ENCODE measurements at places on chromosomes 2 and 18. TPM values are rescaled to one million over a fixed set of nuclear protein-coding genes. Genes with fewer than 3 reads are reported as not detected.

ADGRF3 gene
- under 0.01 TPM for total RNA-seq

CHPF gene
- 196 TPM for total RNA-seq

DCDC2C gene
- not detected for total RNA-seq

NTSR2 gene
- total RNA-seq = not detected

IL36G gene
- total RNA-seq = not detected

TOGARAM2 gene
- 0.43 TPM for total RNA-seq

HMSD gene
- 1.3 TPM for total RNA-seq

STPG4 gene
- 0.64 TPM for total RNA-seq

TTN gene
- total RNA-seq = under 0.01 TPM

TXNDC2 gene
- total RNA-seq = not detected

DES gene
- total RNA-seq = 35.8 TPM

- peak; percentile 12 for DNase-seq
Observed at GRCh38 chr2:206647985-206648384, 5.7 kb downstream of the FAM237A start.

DNA sequence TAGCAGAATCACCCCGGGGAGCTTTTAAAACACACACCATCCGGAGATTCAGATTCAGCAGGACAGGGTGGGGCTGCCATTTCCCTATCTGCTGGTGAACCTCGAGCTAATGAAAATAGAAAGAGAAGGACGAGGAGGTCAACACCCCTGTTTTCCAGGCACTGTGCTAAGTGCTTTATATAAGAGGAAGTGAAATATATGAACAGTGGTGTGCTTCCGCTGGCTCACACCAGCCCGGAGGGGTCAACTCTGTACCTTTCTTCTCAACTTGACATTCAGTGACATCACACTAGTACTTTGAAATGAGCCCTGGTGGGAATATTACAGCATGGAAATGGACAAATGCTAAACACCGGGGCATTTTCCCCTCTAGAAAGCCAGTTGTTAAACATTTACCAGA, 108.3 kb upstream of the LTBP1 start:
- DNase-seq = no peak

- DNase-seq = no peak
Observed at GRCh38 chr2:112640467-112640799, 5.3 kb upstream of the SLC20A1 start.

GRCh38 chr18:50819027-50819727, 639 bp downstream of the MRO start:
- peak; percentile 7 for DNase-seq

- no peak for DNase-seq
Observed at GRCh38 chr2:138476940-138477339, 24.6 kb upstream of the SPOPL start.

DNA sequence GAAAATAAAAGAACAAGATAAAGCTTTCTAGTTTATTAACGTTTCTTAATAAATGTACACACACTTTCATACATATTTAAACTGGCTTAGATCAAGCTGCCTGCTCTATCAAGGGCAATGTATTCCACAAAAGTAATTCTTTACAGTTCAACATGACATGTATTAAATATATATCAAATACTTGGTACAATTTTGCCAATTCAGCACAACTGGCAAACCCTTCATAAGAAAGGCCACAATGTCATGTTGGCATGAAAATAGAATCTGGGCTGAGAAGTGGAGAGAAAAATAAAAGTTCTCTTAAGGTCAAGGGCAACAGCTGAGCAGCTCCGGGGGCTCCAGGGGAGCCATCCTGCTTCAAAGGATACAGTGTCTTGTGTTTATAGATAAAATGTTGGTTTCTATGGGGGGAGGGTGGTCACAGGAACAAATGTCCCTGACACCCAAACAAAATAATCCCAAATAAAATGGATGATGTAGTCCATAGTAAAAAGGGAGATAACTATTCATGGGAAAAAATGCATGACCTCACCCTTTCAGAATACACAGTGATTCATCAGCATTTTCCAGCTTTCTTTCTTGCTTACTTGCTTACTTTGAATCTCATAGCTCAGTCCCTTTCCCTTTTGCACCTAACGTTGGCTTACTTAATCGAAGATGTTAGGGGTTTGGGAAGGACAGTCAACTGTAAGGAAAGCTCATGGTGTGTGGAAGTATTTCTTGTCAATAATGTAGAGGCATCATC, 494.9 kb downstream of the NYAP2 start:
- peak; percentile 67 for DNase-seq

GRCh38 chr2:113225263-113226259, 51.8 kb downstream of the PSD4 start:
- peak; percentile 39 for DNase-seq

- no peak for DNase-seq
Observed at GRCh38 chr2:239236043-239236807, 164.6 kb downstream of the HDAC4 start.

DNA sequence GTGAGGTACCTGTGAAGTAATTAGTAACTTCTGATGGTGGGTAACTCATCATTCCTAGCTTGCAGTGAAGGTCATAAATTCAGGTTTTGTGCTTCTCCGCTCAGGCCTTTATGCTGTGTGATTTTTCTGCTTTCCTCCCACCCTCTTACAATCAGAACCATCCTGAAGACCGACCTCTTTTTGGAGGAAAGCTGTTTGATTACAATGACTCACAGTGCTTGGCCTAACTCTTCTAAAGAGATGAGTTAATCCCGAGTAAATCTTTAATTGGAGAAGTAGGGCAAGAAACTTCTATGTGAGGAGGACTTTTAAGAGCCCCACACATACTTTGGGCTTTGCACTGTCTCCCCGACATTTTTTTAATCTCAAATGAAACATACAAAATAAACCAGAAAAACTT, 53.1 kb downstream of the TTC27 start:
- DNase-seq = no peak

GRCh38 chr2:105443617-105444598, 45.1 kb upstream of the FHL2 start:
- DNase-seq = peak; percentile 96

DNA sequence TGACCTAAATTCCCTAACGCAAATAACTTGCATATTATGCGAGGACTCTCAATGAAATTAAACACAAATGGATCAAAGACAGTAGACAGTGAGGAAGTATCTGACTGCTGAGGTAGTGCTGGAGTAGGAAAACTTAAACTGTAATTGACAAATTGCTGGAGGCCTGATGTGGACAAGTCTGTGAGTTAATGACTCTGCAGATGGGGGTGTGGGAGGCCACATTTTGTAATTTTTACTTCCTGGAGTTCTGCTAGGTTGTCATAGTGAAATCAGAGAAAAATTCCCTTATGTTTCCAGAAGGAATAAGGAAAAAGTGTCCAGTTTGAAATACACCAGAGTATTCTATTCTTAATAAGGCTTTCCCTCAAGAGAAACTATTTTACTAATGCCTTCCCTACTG, 333.0 kb upstream of the CNTNAP5 start:
- no peak for DNase-seq

DNA sequence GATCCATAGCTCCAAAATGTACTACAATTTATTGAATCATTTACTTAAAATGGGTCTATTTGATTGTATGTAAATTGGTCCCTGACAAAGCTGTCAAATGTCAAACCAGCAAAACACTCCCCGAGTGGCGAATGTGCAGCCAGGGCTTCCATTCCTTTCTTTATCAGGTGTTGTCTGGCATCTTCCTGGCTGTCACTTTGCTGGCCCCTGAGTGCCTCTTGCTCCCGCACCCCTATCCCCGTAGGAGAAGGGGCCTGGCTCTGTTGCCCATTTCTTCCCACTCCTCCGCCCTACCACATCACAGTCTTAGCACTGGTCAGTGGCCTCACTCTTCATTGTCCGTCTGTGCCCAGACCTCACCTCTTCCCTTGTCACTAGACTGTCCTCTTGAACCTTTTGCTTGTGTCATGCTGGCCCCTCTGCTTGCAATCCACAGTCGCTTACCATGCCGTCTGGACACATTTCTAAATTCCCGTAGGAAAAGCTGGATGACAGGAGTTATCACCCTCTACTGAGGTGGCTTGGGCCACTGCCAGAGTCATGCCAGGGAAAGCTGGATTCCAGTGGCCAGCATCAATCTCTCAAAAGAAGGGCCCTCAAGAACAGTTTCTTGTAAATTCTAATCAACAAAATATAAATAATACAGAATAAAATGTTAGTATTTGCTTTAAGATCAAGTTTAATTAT, 15.4 kb downstream of the UBE2F start:
- DNase-seq = no peak

DNA sequence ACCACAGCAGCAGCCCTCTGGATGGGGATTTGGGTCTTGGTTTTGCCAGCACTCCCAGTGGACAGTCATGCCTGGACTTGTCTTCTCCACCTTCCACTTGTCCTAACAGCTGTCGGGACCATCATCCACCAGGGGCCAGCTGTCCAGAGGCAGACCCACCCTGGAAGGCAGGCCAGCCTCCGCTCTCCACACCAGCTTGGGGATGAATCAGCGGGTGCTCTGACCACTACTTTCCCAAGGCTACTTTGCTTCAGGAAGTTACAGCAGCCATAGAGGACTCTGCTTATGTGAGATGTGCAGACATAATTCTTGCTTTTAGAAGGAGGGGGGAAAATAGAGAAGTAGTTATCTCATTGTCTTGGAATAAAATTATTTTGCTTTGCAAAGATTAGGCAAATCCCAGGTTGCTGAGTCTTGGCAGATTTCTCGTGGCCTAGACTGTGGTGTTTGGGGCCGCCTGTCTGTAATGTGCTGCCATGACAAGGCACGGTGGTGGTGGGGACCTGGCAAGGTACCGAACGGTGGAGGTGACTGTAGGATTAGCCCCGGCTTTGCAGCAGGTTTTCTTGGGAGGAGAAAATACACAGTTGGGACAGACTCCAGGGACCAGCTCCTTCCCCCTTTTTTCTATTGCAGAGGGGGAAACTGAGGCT, 148.7 kb downstream of the AGAP1 start:
- DNase-seq = peak; percentile 49

- peak; percentile 74 for DNase-seq
Observed at GRCh38 chr18:70454704-70455322, 166.0 kb downstream of the SOCS6 start.

DNA sequence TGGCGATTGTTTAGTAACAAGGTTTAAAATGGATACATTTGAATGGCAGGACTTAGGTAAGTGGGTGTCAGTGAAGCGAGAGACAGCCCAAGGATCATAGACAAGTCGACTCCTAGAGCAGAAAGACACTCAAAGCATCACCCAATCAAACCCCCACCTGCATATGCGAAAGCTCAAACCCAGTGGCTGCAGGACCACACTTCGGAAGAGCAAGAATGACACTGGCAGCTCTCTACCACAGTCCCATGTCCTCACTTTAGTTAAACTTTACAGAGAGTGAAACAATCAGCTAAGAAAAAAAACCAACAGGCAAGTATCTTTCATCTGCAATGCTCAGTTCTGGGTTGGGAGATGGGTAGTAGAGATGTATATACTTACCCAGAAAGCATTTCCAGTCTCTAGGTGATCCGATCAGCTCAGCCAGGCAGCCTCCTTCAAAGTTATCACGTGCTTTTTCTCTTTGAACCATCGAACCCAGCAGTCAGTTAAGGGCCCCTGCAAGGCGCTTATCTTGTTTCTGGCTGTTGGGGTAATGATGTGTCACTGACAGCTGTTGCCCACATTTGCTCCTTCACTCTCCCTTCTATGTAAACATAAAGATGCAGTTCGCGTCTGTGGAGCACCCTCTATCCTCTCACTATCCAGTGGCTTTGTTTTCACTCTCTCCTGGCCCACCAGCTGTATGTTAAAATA, 357.5 kb upstream of the ID2 start:
- DNase-seq = no peak

GRCh38 chr2:180520206-180520605, 460.2 kb upstream of the UBE2E3 start:
- DNase-seq = no peak

DNA sequence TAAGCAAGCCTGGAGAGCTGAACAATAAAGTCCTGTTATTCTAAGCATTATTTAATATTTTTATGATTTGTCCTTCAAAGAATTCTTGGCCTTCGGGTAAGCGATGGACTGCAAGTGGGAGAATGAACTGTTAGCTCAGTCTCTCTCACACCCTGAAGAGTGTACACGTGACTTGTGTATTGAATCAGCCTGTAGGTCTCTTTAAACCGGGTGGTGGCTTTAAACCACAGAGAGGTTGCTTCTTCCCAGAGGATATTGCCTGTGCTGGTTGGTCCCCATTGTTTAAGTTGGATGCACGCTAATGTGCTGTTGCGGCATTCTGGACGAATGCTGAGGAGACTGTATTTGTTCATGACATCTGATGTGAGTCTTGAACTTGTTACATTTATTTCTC, 183.3 kb downstream of the LTBP1 start:
- no peak for DNase-seq

GRCh38 chr18:67279988-67280387, 236.5 kb downstream of the DSEL start:
- DNase-seq = no peak

DNA sequence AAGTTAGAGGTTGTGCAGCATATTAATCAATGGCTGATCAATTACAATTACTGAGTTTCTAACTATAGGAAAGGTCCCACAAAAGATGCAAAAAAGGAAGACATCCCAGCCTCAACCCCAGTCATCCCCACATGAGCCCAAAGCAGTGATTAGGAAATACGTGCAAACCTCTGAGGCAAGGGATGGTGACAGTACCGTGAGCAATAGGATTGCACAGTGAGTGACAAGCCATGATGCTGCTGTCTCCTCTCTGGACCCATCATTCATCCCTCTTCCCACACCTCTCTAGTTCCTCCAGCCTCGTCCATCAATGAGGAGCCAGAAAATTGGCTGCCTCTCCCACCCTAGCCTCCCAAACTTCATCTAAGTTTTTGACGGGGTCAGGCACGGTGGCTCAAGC, 4.0 kb upstream of the SLC11A1 start:
- DNase-seq = no peak

DNA sequence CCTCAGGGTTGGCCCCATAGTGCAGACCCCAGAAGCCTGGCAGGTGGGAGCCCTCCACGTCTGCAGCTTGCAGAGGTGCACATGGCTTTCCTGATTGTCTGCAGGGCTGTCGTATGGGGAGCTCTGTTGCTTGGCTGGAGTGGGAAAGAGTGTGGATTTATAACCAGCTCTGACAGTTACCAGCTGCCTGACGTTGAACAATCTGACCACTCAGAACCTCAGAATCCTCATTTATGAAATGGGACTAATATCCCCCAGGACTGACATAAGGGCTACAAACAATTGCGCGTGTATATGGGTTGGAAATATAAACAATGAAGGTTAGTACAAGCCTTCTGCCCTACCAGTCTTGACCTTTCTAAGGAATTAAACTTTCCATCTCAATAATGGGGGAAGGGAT, 13.9 kb upstream of the PXDN start:
- peak; percentile 92 for DNase-seq

- DNase-seq = peak; percentile 45
Observed at GRCh38 chr18:49723648-49724180, 89.6 kb downstream of the ACAA2 start.

DNA sequence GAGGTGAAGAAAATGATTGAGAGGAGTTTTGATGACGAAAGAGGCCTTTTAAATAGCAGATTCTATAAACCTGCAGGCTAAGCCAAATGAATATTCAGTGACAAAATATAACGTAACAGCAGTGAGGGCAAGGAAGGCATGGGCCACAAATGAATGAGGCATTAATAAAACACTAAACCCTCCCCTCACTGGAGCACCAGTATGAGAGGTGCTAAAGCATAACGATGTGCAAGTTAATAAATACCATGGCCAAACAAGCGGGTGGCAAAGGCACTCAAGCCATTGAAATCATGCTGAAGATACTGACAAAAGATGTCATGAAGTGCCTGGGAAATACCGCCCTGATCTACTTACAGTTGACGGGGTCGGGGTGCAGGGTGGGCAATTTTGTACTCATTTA, 30.2 kb upstream of the LONRF2 start:
- no peak for DNase-seq

- no peak for DNase-seq
Observed at GRCh38 chr2:2175381-2176090, 155.5 kb downstream of the MYT1L start.

GRCh38 chr2:143942486-143942885, 577.4 kb downstream of the ZEB2 start:
- no peak for DNase-seq

GRCh38 chr2:109411640-109412325, 202.0 kb downstream of the SEPTIN10 start:
- DNase-seq = peak; percentile 40
